Uterus (tissue), 4 donors: ENCODE measurements at places on chromosomes 2 and 18. TPM values are rescaled to one million over a fixed set of nuclear protein-coding genes. Genes with fewer than 3 reads are reported as not detected.
A peak's percentile ranks its signal among the peaks of the same experiment; 100 is the strongest.

DNA sequence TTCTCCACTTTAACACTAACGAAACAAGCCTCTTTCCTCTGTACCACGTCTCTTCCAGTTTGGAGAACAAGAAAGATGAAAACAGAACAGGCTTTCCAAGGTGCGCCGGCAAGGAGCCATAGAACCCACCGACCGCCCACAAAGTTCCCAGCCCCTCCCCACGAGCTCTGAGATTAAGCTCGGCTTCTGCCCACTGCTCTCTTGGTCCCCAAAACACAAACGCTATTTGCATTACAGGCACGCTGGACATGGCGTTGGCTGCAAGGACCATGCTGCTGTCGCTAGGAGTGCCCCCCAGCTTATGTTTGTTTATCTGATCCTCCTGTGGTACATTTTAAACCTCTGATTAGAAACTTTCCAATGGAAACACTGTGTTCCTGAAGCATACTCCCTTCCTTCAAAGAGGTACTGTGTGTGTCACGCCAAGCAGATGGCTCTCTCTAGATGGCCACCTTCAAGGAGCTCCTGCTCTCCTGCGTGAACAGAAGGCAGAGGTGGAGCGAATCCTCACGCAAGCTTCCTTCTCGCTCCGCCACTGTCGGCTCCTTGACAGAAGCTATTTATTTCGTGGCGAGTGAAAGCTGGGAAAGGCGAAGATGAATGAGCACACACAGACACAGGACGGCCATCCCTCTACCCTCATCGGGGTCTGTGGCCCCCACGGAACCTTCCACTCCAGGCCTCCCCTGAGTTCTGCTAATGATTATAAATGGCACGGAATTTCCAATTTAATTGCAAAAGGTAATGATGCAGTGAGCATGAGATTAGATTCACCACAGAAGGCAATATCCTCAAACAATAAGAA is 166.2 kb downstream of the EIPR1 start:
- H3K27me3 ChIP-seq, result no peaks in the 10 kb centered on the region
- H3K27ac ChIP-seq, result no peak overlapping the region
- no peak overlapping the region for H3K4me3 ChIP-seq
- DNase-seq, result no peak

- no peaks in the 10 kb centered on the region for H3K27me3 ChIP-seq
- H3K36me3 ChIP-seq, result no peaks in the 10 kb centered on the region
- H3K4me1 ChIP-seq, result no peaks in the 10 kb centered on the region
- H3K4me3 ChIP-seq, result no peak overlapping the region
- H3K27ac ChIP-seq, result no peak overlapping the region
- no peak for DNase-seq
These were observed 400.3 kb upstream of the LRATD1 start for GRCh38 chr2:14232217-14232616.

- no peak overlapping the region for H3K4me3 ChIP-seq
- no peak overlapping the region for H3K27ac ChIP-seq
- DNase-seq, result no peak
- H3K27me3 ChIP-seq, result no peaks in the 10 kb centered on the region
These were observed 37.4 kb upstream of the RPL31 start for GRCh38 chr2:100964681-100965169.

DNA sequence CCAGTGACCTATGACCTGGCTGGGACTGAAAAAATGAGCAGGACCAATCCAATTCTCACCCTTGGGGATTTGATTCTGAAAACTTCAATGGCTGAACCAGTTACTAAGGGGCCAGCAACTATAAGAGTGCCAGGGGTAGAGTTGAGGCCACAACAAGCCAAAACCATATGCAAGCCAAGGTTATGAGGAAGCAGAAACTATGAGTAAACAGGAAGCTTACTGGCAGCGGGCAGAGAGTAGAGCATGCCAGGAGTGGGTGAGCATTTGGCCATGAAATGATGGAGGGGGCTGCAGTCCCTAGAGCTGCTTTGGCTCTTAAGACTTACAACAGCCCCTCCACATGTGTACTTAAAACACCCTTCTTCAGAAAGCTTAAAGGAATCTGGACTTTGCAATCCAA is 82.4 kb downstream of the RBMS1 start:
- no peaks in the 10 kb centered on the region for H3K36me3 ChIP-seq
- H3K27me3 ChIP-seq, result no peaks in the 10 kb centered on the region
- no peak overlapping the region for H3K4me3 ChIP-seq
- peak overlapping the region; percentile 38 for H3K27ac ChIP-seq
- H3K4me1 ChIP-seq, result no peaks in the 10 kb centered on the region

DNA sequence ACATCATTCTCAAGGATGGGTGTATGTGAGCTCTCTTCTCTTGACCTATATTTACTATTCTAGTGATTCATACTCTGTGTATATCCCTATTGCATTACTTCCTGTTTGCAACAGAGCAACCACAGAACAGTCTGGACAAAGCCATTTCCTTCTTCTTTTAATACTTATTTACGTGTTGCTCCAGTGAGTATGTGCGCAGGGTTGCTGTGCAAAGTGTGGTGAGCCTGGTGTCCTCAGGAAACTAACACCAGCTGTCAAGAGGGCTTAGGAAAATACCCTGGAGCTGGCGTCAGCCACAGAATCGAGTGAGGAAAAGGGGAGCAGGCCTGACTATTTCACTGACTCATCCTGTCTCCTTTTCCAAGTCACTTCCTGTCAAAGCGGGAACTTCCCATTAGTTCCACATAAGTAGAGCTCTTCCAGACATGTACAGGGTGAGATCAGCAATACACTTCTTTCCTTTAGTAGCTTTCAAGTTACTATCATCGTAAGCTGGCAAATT is 214.1 kb upstream of the COPS8 start:
- H3K27me3 ChIP-seq, result no peaks in the 10 kb centered on the region
- DNase-seq, result peak; percentile 36
- no peaks in the 10 kb centered on the region for H3K4me1 ChIP-seq
- no peaks in the 10 kb centered on the region for H3K36me3 ChIP-seq
- no peak overlapping the region for H3K4me3 ChIP-seq

DNA sequence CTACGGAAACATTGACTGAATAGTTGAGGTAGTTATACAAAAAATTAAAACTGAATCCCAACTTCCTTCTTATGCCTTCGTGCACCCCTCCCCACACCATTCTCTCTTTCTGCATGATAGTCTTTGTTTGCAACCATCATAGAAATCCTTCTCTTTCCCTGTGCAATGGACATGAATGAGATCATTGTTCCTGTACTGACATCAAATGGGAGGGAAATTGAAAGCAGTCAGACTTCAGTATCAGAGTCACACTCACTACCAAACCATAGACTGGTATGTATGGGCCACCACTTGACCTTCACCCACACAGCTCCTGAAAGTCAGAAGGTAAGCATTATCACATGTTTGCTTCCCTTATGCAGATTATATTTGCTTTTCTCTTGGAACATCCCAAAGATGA is 782.8 kb downstream of the BCL11A start:
- H3K4me3 ChIP-seq, result no peak overlapping the region
- H3K27me3 ChIP-seq, result no peaks in the 10 kb centered on the region
- H3K27ac ChIP-seq, result no peak overlapping the region
- H3K4me1 ChIP-seq, result no peaks in the 10 kb centered on the region
- no peaks in the 10 kb centered on the region for H3K36me3 ChIP-seq
- no peak for DNase-seq

- no peak overlapping the region for H3K4me3 ChIP-seq
- DNase-seq, result peak; percentile 68
- peak overlapping the region; percentile 64 for H3K27ac ChIP-seq
- H3K4me1 ChIP-seq, result no peaks in the 10 kb centered on the region
These were observed 648.5 kb downstream of the IRS1 start for GRCh38 chr2:226151157-226151556.

- no peaks in the 10 kb centered on the region for H3K4me1 ChIP-seq
- H3K4me3 ChIP-seq, result no peak overlapping the region
- no peak for DNase-seq
- H3K27me3 ChIP-seq, result no peaks in the 10 kb centered on the region
- no peaks in the 10 kb centered on the region for H3K36me3 ChIP-seq
These were observed 38.9 kb downstream of the DHX57 start for GRCh38 chr2:38836791-38837190.

- peak overlapping the region; percentile 18 for H3K4me3 ChIP-seq
- peak overlapping the region; percentile 27 for H3K27ac ChIP-seq
- no peaks in the 10 kb centered on the region for H3K36me3 ChIP-seq
- H3K27me3 ChIP-seq, result no peaks in the 10 kb centered on the region
These were observed 190.5 kb downstream of the ALPK2 start for GRCh38 chr18:58438161-58438957.

GRCh38 chr2:166499281-166499680 is 5.2 kb upstream of the SCN7A start:
- H3K4me3 ChIP-seq, result no peak overlapping the region
- no peak for DNase-seq
- H3K4me1 ChIP-seq, result no peaks in the 10 kb centered on the region
- H3K27ac ChIP-seq, result no peak overlapping the region
- no peaks in the 10 kb centered on the region for H3K27me3 ChIP-seq
- no peaks in the 10 kb centered on the region for H3K36me3 ChIP-seq

GRCh38 chr2:219398721-219399363 is 11.1 kb upstream of the DNPEP start:
- H3K27me3 ChIP-seq, result no peaks in the 10 kb centered on the region
- H3K27ac ChIP-seq, result no peak overlapping the region
- H3K4me3 ChIP-seq, result no peak overlapping the region
- H3K36me3 ChIP-seq, result no peaks in the 10 kb centered on the region
- H3K4me1 ChIP-seq, result peaks cover 4% of the 10 kb centered on the region

DNA sequence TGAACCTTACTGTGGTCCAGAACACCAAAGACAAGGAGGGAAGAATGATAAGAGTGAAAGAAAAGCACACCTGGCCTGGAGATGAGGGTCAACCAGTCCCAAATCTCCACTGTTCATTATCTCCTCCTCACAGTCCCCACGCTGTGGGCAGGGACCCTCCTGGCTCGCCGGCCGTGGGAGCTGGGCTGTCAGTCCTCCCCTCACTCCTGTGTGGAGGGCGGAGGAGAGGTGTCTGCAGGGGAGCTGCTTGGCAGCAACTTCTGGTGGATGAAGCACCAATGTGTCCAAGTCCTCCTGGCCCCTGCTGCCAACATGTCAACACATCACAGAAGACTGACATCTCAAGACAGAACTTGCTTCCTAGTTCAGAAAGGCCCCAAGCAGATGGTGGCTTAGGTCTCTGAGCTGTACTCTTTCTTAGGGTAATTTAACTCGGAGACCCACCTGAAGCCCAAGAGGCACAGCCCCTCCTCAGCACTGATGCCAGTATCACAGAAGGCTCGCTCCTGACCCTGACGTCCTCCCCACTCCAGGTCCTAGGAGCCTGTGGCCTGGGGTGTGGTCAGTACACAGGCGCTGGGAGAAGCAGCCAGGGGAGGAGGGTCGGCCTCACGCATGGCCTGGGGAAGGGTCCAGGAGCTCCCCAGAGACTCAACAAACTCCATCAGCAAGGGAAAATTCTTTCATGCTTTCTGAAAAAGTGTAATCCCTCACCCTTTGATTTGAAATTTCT is 54.5 kb downstream of the PARD6G start:
- no peaks in the 10 kb centered on the region for H3K4me1 ChIP-seq
- H3K36me3 ChIP-seq, result no peaks in the 10 kb centered on the region
- H3K27me3 ChIP-seq, result no peaks in the 10 kb centered on the region
- no peak overlapping the region for H3K27ac ChIP-seq
- no peak for DNase-seq

DNA sequence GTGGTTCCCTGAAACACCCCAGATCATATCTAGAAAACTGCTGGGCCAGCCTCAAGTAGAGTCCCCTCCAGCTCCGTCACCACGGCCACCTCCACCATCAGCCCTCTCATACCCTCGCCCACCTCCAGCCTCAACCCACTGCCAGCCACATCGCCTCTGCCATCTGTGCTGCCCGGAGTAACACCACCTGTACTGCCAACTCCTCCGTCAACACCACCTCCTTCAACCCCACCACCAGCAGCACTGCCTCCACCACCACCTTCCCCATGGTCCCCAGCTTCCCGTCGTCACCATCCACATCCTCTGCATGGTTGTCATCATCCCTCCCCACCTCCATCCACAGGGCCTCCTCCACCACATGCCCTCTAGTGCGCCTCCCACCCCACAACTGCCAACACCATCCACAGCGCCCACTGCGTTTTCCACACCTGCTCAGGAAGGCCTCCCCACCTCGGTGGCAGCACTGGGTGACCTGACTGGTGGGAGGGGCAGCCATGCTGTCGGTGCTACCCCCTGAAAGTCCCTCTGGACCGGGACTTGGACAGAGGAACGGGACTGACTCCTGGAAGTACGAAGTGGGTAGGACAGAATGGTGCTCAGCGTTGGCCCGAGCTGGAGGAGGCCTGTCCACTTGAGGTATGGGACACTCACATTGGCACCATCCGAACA is 1.6 kb downstream of the SNED1 start:
- no peaks in the 10 kb centered on the region for H3K36me3 ChIP-seq
- peak overlapping the region; percentile 91 for H3K27ac ChIP-seq
- peak overlapping the region; percentile 45 for H3K4me3 ChIP-seq
- no peak for DNase-seq
- no peaks in the 10 kb centered on the region for H3K27me3 ChIP-seq

- no peaks in the 10 kb centered on the region for H3K4me1 ChIP-seq
- no peak overlapping the region for H3K27ac ChIP-seq
- H3K27me3 ChIP-seq, result no peaks in the 10 kb centered on the region
- H3K36me3 ChIP-seq, result no peaks in the 10 kb centered on the region
These were observed 236.4 kb downstream of the CNTNAP5 start for GRCh38 chr2:124261456-124261855.

- H3K4me3 ChIP-seq, result no peak overlapping the region
- H3K4me1 ChIP-seq, result no peaks in the 10 kb centered on the region
- DNase-seq, result no peak
- no peaks in the 10 kb centered on the region for H3K27me3 ChIP-seq
- H3K27ac ChIP-seq, result no peak overlapping the region
These were observed 48.8 kb upstream of the ITSN2 start for GRCh38 chr2:24409171-24409570.

DNA sequence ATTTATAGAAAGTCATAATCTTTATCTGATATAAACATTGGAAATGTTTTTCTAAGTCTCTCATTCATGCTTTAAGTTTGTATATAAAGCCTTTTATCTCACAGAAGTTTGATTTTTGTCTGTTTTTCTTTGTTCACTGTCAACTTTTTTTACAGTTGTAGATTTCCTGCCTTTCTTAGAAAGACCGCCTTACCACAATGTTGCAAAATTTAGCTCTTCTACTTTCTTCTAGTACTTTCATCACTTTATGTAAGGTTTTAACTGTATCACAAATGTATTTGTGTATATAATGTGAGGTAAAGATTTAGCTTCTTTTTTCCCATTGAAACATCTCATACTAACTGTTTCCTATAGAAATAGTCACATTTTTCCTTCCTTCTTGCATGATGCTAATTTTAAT is 136.1 kb downstream of the DNAH6 start:
- H3K4me3 ChIP-seq, result no peak overlapping the region
- H3K4me1 ChIP-seq, result no peaks in the 10 kb centered on the region
- no peak for DNase-seq
- no peaks in the 10 kb centered on the region for H3K36me3 ChIP-seq
- H3K27ac ChIP-seq, result no peak overlapping the region

GRCh38 chr2:225140723-225141122 is 98.5 kb upstream of the DOCK10 start:
- no peak overlapping the region for H3K27ac ChIP-seq
- H3K4me3 ChIP-seq, result no peak overlapping the region
- H3K4me1 ChIP-seq, result no peaks in the 10 kb centered on the region
- no peak for DNase-seq

GRCh38 chr2:3503046-3503445 is 16.3 kb downstream of the ADI1 start:
- no peak overlapping the region for H3K4me3 ChIP-seq
- H3K27ac ChIP-seq, result no peak overlapping the region
- no peaks in the 10 kb centered on the region for H3K27me3 ChIP-seq

CYB5A gene
- total RNA-seq, result 44.8 TPM

EFHD1 gene
- total RNA-seq, result 50.3 TPM

VIT gene
- total RNA-seq, result 3.9 TPM

SPRED2 gene
- total RNA-seq, result 54.5 TPM

GPBAR1 gene
- 1.0 TPM for total RNA-seq

CCL20 gene
- total RNA-seq, result not detected

RGPD4 gene
- total RNA-seq, result not detected

SERPINB13 gene
- total RNA-seq, result not detected
